ENCODE measurements at places on chromosomes 4 and X.

DNA sequence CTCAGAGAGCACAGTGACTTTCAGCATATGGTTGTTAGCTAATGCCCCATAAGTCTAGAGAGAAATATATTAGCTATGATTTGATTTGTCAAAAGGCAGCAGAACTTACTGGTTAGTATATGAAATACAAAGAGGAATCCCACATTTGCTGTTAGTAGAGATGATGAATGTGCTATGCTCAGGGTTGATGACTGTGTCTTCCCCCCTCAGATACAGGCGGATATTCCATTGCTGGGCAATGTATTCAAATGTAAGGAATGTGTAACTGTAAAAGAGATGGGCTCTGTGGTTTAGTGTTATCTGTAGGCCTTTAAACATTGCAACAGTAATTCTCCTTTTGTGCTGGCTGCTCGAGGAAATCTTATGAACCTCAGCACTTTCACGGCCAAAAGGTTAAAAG lies 528.9 kb upstream of the ARX start:
- no peak for DNase-seq

DNA sequence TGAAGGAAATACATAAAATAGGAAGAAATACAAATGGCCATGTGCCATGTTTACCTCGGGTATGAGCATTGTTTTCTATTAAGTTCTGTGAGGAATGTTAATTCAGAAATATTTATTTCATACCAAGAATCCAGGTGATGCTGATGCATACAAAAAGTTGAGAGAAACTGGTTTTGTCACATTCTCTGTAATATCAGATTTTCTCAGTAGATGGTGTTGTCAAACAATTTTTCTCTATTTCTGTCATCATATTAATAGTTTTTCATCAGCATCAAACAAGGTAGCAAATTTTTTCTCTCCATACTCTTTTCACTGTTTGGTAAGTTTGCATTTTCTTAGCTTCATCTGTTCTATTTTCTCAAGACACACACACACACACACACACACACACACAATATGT lies 179.8 kb downstream of the KLHL4 start:
- DNase-seq: no peak

DNA sequence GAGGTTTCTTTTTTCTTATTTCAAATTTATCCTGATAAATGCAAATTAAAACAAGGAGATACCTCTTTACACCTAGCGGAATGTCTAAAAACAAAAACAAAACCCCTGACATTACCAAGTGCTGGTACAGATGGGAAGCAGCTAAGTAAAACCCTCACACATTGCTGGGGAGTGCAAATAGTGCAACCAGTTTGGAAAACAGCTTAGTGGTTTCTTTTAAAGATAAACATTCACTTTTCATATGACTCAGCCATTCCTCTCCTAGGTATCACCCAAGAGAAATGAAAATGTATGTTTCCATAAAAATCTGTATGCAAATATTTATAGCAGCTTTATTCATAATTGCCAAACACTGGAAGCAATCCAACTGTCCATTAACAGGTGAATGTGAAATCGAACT lies 84.1 kb upstream of the HELT start:
- no peak for DNase-seq

DNA sequence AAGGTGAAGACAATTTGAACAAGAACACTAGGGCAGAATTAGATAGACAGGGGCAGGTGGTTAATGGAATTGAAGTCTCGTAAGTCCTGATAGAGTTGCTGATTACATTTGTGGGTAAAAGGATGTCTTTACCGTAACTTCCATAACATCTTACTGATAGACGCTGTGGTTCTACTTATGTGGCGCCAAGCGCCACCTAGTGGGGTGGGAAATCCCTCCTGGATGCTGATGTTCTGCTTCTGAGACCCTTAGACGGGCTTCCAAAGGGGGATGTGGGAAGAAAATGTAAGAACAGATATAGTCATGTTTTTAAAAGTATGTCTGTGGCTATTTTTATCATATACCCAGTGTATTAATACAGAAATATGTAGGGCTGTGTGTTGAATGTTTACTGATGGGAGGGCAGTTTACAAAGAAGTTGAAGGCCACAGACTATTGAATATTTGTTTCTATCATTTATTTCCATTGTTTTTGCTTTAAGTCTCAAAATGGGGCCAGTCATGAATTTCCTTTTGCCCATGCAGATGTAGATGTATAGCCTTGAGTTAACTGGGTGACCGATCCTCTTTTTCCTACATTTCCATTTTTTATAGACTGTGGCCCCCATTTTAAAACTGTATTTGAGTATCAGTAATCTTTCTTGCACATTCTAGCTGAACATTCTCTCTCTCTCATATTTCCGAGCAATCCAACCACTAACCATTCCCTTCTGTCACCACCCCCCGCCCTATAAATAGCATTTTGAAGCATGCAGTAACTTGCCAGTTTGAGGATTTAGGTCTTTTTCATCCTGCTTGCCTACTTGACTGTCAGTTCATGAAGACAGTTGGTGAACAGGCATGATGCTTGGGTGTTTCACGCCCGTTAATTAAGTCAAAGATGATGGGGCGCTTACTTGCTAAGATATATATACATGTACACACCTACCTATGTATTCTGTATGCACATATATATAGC lies 12.1 kb upstream of the TLR8 start:
- DNase-seq: no peak

DNA sequence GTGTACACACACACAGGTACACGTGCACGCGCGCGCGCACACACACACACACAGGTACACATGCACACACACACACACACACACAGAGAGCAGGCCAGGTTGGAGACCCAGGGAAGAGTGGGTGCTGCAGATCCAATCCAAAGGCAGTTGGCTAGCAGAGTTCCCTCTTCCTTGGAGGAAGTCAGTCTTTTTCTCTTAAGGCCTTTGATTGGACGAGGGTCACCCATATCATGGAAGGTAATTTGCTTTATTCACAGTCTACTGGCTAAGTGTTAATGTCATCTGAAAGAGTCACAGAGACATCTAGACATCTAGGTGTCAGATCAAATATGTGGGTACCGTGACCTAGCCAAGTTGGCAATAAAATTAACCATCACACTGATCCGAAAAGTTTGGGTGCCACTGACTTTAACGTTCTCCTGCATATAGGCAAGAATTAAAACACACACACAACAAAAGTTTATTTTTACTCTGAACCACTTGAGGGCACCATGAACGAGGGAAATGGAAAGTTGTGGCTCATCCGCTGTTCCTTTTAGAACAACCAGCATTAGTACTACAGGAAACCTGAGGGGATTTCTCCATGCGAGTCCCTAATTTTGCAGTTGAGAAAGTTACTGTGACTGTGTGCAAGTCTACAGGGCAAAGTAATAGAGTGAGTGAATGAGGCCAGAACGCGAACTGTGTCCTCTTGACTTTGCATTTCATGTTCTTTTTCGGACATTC lies 66.0 kb upstream of the STOX2 start:
- no peak for DNase-seq
